ENCODE measurements at places on chromosomes 13 and 19.

- DNase-seq, result no peak
Observed at GRCh38 chr13:61954092-61954491, 538.4 kb upstream of the PCDH20 start.

DNA sequence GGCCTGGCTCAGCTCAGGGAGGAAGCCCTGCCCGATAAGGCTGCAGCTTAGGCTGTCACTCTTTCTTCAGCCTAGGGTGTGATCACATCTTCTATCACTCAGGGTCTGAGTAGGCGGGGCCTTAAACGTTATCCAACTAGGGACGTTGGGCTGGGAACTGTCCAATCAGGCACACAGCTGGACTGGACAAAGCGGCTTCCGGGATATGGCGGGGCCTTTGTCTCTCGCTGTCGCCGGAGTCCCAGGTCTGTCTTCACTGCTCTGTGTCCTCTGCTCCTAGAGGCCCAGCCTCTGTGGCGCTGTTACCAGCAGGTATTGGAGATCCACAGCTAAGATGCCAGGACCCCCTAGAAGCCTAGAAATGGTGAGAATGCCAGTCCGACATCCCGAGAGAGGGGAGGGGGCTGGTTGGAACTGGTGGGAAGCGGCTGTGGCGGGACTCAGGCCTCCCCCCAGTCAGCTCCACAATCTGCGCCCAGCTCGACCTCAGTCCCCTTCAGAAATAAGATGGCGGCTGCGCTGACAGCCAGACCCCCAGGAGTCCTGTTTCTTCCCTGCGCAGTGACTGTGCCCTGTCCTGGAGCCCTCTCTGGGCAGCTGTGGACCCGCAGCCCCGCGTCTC, at the start of gene ZNF254:
Gene ZNF254 (plus strand): TSS at position 214 of the 622 bp plus-strand sequence. CDS start 121 bp downstream, at position 335.
- DNase-seq, result peak; percentile 78

DNA sequence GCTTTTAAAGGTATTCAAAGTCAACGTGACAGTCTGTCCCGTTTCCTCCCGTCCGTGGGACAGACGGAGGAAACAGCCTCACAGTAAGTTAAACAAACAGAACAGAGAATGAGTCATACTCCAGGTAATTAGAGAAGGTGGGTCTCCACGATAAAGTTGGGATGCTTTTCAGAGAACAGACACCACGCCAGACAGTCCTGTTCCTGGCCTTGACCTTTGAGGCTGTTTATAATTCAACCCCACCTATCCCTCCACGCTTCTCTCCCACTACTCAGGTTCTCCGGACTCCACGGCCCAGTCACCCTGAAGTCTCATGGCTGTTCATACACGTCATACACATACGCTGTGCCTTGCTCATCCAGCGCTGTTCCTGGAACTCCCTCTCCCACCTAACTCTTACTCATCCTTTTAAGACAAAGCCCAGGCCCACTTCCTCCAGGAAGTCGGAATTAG, 42.5 kb downstream of the ARHGEF18 start:
- DNase-seq, result no peak

GRCh38 chr19:39133431-39134270, 8.1 kb downstream of the PAK4 start:
- DNase-seq, result no peak

- DNase-seq, result no peak
Observed at GRCh38 chr13:74251778-74252519, 117.7 kb upstream of the KLF12 start.

DNA sequence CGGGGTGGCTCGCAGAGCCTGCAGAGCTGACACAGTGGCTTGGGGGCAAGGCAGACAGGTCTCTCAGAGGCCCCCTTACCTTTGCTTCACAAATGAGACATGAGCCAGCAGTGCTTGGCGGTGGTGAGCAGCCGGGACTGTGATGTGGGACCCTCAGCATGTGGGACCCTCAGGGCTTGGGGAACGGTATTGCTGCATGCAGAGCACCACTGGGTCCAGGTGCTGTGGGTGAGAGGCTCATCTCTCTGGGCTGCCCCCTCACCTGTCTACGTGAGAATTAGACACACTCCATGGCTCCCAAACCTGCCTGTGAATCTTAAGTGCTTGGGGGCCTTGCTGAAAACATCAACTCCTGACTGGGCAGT, 106.6 kb downstream of the COL4A2 start:
- DNase-seq, result no peak

GRCh38 chr13:34733721-34734120, 208.3 kb upstream of the NBEA start:
- DNase-seq, result no peak

GRCh38 chr19:6730153-6730804, 7.1 kb downstream of the GPR108 start:
- DNase-seq, result peak; percentile 59

GRCh38 chr13:58085274-58085673, 453.7 kb downstream of the PCDH17 start:
- DNase-seq, result no peak

- DNase-seq, result no peak
Observed at GRCh38 chr13:49567491-49567890, 17.9 kb downstream of the RCBTB1 start.

DNA sequence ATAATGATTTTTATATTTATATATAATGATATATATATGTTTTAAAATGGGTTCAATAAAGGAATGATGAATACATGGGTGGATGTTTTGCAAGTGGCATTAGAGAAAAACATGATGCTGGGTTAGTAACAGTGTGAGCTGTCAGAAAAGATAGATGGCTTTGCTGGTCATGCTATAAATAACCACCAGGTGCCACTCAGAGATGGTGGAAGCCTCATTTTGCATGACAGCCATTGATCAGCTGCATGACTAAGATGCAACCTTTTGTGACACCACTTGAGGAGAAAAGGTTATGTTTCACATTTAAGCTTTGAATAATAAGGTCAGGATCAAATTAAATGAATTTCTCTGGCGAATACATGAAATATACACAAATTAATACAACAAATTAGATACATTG, 737.7 kb downstream of the PCDH9 start:
- no peak for DNase-seq

GRCh38 chr13:80802946-80803345, 462.0 kb upstream of the SPRY2 start:
- no peak for DNase-seq

GRCh38 chr19:47663435-47663910, 49.7 kb upstream of the EHD2 start:
- DNase-seq, result no peak

- peak; percentile 55 for DNase-seq
Observed at GRCh38 chr19:10228920-10229319, 2.2 kb downstream of the S1PR2 start.

DNA sequence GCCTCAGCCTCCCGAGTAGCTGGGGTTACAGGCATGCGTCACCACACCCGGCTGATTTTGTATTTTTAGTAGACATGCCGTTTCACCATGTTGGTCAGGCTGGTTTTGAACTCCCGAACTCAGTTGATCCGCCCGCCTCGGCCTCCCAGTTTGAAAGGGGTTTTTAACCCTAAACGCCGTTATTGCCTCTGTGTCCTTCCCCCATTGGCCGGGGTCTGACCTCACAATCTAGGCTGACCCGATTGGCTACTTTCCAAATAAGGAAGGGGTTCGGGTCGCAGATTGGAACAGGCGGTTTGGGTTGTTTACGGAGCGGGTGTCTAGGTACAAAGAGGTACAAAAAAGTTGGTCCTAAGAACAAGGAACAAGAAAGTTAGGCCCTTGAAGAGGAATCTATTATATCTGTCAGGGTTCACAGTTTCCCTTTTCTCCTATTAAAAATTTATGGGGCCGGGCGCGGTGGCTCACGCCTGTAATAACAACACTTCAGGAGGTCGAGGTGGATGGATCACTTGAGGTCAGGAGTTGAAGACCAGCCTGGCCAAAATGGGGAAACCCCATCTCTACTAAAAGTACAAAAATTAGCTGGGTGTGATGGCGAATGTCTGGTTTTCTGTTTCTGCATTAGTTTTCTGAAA, 1.0 kb downstream of the ZNF253 start:
- DNase-seq, result peak; percentile 47

DNA sequence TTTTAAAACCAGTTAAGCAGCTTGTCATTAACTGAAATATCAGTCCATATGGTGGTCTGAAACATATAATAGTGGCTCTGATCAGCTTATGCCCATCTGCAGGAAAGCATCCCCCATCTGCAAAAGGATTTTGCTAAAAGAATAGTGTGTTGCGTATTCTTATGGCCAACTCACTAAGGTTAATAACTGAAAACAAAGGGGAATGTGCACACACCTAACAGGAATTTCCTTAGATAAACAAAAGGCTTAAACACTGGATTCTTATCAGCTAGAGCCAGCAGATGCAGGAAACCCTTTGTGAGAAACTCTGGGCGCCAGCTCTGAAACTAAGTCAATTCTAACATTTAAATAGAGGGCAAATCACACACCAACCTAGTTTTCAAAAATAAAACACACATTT, 22.1 kb downstream of the VPS36 start:
- no peak for DNase-seq

- no peak for DNase-seq
Observed at GRCh38 chr13:35179494-35179893, 237.4 kb downstream of the NBEA start.

GRCh38 chr19:41367848-41368301, 3.9 kb upstream of the B9D2 start:
- no peak for DNase-seq

GRCh38 chr13:66859078-66859477, 371.1 kb downstream of the PCDH9 start:
- no peak for DNase-seq

- DNase-seq, result no peak
Observed at GRCh38 chr13:34070006-34070405, 252.1 kb downstream of the RFC3 start.

DNA sequence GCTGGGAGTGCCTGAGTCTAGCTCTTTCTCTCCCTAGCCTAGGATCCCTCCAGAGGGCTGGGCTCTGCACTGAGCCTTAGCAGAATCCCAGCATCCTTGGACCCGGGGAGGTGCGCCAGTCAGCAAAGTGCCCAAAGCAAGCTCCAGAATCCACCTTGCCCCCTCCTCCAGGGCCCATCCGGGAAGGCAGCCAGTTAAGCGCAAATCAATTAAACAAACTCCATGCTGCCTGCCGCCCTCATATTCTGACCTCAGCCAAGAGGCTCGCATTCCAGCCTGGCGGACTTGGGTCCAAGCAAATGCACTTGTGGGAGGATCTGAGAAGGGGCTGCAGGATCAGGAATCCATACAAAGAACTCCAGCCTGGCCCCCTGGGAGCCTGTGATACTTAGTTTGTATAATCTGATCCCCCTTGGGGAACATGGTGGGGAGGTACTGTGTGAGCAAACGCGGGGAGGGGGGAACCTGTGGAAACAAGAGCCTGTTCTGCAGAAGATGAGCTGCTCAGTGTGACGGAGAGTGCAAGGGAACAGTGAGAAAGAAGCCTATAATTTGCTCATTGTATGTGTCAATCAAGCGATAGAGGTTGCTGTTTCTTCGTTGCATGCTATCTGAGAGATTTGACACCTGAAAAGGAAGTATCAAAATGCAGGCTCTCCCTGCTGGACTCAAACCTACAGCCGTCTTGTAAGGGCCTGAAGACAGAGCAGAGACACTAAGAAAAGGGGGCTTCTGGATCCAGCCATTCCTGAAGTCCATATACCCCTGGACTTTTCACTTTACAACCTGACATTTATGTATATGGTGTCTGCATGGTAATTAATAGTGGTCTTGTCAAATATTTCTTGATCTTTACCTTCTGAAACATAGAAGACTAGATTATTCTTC, 29.4 kb downstream of the ZNRF4 start:
- DNase-seq, result no peak

Measured in activated CD4-positive, alpha-beta T cell treated with anti-CD3 and anti-CD28 coated beads, Interleukin-2, amount 50 U/mL, for 48 hours (primary cell).